NCI-H1092 treated with DMSO at 0.1 percent for 48 hours (cell line): ENCODE measurements at places on chromosomes 2 and 18.

GRCh38 chr2:112924360-112924759, 13.4 kb downstream of the IL37 start:
- no peak for DNase-seq

DNA sequence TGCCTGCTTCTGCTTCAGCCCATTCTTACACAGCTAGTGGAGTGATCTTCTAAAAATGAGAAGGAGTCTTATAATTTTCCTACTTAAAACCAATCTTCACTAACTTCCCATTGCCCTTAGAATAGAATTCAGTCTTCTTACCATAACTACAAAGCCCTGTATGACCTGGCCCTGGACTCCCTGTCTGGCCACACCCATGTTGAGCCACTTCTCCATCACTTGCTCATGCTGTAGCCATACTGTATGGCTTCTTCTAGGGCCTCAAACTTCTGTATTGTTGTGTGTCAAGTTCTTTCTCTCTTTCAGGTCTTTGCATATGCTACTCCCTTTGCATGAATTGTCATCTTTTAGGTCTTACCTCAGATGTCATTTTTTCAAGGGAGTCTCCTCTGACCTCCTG, 11.2 kb downstream of the DGUOK start:
- no peak for DNase-seq

DNA sequence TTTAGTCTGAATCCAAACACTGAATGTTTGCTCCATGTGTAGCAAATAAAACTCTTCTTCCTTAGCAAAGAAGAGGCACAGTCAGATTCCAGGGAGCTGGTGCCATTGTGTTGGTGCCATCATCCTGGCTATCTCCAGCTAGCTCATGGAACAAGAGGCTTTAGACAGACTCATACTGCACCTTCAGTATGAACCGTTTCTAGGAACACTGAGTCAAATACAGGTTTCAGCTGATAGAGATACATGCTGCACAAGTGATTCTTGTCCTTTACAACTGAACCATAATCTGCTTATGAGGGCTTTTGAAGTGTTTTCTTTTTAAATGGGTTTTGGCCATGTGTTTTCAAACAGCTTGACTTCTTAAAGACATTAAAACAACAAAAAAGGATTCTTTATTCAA, 57.9 kb downstream of the DYNC1I2 start:
- DNase-seq: no peak

DNA sequence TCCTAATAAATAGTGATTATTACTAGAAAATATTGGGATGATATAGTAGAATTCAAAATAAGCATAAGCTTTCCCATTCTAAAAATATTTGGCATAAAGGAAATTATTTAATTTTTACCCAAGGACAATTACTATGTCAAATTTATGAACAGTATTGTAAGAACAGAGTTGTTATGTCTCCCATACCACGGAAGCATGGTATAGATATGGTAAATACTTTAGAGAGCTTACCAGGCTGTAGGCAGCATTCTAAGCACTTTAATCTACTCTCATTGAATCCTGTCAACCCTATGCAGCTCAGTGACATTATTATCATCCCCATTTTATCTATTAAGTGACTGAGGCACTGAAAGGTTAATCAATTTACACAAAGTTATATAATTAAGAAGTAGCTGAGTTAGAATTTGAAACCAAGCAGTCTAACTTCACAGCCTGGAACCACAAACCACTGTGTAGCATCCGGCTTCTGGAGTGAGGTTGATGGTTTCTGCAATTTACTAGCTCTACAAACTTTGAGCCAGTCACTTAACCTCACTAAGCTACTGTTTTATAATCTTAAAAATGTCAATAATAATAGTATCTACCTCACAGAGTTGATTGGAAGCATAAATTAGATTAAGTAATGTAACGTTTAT, 323.7 kb downstream of the ARHGAP15 start:
- no peak for DNase-seq

DNA sequence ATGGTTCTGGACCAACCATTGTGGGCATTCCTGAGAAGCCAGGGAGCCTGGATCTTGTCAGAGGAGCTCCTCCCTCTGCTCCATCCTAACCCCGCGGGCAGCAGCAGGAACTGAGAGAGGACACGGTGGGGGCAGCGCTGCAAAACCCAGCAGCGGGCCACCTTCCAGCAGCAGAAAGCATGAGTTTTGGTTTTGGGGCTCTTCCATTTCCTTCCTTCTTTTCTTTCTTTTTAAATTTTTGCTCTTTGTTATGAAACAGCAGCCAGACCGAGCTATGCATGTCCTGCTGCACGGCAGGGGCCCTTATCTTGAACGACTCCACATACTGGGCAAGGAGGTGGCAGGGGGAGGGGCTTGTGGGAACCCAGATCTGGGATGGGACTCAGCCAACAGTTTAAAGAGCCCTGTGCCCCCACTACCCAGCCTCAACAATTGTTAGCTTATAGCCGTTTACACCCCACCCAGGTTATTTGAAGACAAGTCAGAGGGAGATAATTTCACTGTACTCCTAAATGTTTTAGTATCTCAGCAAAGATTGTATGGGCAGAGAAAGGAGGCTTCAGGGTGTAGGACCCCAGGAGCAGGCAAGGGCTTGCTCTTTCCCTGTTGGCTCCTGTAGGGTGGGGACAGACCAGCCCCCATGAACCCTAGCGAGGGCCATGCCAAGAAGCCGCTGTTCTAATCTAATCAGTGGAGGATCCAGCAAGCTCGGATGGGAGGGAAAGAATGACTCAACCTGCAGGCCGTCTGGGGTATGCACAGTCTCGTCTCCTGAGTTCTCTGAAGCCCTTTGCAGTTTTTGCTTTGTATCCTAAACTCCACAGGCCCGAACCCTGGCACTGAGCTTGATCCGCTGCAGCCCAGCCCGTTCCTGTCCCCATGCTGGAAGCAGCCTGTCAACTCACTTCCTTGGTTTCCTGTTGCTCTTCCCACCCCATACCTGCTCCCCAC, 75.3 kb downstream of the LRRFIP1 start:
- no peak for DNase-seq

DNA sequence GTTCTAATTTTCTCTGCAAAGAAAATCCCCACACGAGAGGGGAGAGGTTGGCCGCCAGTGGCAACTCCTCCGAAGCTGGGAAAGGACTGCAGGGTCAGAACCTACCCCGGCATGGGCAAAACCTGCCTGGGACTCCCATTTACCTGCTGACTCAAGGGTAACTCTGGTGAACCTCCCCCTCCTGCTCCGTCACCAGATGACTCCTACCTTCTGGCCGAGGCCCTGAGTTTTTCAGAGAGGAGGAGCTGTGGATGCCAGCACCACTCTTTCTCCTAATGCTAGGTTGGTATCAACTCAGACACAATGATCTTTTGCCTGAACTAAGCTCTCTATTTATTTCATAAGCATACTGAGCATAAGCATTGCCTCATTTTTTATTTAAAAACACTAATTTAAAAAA, 96.6 kb downstream of the ALPK2 start:
- no peak for DNase-seq

- DNase-seq: no peak
Observed at GRCh38 chr18:10926621-10927161, 222.7 kb downstream of the PIEZO2 start.

DNA sequence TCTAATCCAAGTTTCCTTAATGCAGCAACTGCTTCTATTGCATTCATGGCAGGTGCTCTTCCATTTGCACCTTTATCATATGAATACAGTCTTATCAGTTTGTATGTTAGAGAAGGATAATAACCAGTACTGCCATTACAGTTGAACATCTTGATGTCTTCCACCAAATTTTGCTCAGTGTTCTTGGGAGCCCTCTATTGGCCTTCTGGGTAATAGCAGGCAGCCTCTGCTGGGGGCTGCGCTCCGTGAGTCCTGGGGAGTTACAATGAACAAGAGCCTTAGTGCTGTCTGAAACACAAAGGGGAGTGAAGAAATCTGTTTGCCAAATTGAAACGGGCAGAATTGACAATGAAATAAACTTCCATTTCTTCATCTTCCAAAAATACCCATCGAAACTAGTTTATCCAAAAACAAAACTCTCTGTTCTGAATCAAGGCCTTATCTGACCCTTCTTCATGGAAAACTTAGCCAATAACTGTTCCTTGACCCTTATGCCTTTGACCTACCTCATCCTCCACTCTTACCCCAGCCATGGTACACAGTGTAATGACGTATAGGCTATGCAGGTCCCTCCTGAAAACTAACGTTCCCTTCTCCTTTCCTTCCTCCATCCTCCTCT, 79.9 kb downstream of the ALK start:
- DNase-seq: peak; percentile 21

DNA sequence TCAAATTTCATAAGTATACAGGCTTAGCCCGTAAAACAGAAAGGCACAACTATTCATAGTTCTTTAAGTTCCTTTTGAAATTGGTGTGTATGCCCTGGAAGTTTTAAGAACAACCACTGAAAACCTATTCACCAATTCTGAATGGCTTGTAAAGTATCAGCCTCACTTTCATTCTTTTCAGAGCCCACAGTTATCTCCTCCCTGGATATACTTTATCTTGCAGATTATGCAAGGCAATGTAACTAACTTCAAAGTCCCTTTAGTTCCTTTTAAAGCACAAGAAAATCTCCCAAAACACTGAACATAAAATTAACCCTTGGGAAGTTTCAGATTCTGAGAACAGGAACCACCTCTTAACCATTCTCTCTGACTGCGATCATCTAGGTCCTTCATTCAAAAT, 1.1 kb downstream of the STRN start:
- no peak for DNase-seq

DNA sequence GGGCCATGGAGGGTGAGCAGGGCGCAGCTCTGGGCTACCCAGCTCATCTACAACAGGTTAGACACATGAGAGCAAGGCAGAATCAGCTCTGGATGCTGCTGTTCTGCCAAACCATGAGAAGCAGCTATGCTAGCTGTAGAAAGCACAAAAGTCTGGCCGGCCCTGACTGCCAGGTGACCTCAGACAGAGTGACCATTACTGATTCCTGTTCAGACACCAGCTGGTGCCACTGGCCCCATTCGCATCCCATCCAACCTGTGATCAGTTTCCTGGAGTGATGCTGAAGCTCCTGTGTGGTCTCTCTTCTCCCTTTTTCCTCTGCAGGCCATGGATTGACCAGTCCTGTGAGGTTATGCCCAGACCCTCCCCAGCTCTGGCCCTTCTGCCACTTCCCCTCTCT, 14.3 kb downstream of the RBMS1 start:
- no peak for DNase-seq

GRCh38 chr2:105324732-105325131, 4.8 kb downstream of the TGFBRAP1 start:
- no peak for DNase-seq

DNA sequence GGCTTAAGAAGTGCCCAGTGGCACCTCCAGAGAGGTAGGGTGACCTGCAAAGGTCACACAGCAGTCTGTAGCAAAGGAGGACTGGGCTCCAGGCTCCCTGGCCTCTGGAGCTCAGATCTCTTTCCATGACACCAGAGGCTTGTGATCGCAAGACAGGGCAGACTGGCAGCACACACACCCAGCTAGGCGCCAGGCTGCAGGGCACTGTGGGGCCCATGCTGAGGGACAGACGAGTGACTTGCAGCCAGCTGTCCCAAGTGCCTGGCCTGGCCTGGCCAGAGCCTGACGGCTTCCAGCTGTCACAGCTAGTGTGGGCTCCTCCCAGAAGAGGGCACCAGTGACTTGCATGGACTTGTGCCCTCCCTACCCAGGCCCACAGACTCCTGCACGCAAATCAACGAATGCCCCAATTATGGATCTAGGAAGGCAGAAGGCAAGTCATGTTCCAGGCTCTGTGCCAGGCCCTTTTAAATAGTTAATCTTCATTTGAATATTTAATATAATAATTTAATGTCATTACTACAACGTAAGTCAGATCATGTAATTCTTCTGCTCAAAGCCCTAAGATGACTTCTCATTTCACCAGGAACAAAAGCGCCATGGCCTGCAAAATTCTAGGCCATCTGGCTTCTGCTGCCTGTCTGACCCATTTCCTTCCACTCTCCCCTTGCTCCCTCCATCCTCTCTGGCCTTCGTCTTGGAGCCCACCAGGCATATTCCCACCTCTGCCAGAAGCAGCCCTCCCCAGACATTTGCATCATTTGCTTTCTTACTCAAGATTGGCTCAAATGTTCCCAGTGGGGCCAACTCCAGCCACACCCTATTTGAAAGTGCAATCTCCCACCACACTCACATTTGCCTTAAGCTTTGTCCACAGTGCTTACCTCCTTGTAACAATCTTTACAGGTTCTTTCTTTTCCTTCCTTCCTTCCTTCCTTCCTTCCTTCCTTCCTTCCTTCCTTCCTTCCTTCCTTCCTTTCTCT, 3.7 kb upstream of the SPEG start:
- peak; percentile 36 for DNase-seq

GRCh38 chr2:64730551-64731262, 77.0 kb upstream of the SERTAD2 start:
- peak; percentile 65 for DNase-seq

DNA sequence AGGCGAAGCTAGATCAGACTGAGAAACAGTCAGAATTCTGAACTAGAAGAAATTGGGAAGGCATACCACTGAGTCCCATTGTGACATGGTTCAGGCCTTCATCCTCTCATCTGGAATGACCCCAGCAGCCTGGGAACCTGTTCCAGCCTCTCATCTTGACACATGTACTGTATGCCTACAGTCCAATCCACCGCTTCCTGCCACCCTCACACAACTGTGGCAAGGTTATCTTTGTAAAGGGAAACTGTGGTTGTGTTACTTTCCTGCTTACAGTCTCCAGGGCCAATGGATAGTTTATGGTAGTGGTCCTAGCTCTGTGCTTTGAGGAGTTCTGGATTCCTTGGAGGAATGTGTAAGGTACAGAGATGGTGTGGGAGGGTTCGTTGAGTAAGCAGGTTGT, 296.9 kb upstream of the TRIB2 start:
- DNase-seq: no peak

DNA sequence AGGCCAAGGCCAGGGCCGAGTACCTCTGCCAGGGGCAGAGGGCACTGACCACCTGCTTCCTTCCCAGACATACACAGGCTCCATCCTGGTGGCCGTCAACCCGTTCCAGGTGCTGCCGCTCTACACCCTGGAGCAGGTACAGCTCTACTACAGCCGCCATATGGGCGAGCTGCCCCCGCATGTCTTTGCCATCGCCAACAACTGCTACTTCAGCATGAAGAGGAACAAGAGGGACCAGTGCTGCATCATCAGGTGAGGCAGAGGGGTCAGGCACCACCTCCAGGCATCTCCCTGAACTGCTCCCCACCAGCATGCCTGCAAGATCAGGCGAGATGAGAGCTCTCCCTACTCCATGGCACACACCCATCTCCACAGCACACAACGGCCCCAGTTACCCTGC, 31.1 kb downstream of the MYO7B start:
- DNase-seq: no peak

GRCh38 chr2:3413697-3414096, 34.2 kb downstream of the TRAPPC12 start:
- peak; percentile 60 for DNase-seq

DNA sequence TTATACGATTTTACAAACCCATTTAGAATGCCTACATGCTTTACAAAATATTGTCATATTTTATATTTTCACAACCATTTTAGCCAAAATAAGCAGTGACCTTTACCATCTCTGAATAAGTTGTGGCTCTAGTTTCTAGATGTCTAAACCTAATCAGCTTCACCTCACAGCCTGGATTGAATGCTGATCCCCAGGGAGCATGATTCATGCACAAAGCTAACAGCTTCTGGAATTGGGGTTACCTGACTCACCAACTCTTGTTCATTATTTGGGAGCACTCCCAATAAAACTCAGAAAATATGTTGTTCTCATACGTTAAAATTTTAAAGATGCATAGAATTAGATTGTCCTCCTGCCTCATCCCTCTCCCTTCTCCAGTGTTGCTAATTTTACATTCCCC, 611.7 kb upstream of the NETO1 start:
- no peak for DNase-seq
